NCI-H1417 treated with DMSO at 0.1 percent for 48 hours (cell line): ENCODE measurements at places on chromosomes 4 and X.

DNA sequence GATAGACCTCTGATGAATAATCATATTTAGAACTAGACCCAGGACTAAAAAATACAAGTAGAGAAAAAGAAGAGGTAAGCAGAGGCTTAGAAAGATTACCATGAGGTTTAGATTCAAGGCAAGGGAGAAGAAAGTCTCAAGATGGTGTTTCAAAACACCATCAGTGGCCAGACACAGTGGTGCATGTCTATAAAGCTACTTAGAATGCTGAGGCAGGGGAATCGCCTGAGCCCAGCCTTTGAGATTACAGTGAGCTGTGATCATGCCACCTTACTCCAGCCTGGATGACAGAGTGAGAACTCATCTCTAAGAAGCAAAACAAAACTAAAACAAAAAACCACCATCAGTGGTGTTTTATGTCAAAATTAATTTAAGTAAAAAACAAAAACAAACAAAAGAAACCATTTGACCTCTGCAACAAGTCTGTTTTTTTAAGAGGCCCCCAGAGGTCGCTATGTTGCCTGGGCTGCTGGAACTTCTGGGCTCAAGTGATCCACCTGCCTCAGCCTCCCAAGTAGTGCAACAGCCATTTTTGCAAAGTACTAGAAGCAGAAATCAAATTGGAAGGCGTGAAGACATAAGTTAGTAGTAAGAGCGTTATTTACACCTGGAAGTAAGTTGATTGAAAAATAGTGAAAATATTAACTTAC lies 784.3 kb downstream of the ADGRL3 start:
- DNase-seq = no peak

DNA sequence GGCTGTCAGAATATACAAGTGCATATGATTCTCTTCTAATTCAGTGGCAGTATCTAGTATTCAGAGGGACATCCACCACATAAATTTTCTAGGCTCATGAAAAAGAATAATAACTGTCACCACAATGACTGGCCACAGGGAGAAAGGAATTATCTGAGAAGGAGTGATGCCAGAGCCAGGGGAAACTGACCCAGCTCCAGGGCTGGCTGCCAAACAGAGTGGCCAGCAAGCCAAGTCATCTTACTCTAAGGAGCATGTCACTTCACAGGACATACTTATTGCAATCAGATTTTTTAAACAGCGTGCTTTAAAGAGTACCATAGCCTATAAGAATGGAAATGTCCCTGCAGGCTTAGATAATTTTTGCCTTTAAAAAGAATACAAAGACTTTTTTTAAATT lies 5.8 kb upstream of the SEPTIN11 start:
- DNase-seq = no peak

DNA sequence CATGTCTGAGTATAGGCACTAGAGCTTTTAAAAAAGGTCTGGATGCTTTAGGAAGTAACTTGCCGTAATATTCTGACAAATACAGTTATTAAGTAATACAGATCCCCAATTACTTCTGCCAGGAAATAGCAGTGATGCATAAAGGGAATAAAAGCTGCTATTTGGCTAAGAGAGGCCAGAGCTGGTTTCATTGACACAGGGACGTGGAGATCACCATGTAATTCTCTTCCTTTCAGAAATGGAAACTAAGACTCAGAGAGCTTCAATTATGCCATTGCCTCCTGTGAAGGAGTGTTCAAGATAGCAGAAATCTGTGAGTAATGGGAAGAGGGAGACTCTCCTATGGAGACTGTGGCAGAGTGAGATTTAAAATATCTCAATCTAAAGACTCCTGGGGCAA lies 238.1 kb downstream of the SLITRK2 start:
- no peak for DNase-seq

DNA sequence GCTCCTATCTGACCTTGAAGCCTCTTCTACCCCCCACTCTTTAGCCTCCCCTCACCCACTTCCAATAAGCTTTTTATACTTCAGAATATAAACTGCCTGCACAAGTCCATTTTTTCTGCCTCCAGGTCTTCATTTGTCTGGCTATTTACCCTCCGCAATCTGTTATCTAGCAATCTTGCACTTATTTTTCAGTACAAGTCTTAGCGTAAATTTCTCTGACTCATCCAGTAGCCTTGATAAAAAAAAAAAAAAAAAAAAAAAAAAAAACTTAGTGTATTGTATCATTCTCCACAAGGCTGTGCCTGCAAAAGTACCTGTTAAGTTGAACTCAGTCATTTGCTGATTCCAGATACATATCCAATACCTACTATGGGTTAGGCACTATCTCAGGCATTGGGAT lies 219.5 kb upstream of the DKK2 start:
- DNase-seq = no peak

- no peak for DNase-seq
Observed at GRCh38 chr4:143404555-143404954, 67.9 kb downstream of the GAB1 start.

DNA sequence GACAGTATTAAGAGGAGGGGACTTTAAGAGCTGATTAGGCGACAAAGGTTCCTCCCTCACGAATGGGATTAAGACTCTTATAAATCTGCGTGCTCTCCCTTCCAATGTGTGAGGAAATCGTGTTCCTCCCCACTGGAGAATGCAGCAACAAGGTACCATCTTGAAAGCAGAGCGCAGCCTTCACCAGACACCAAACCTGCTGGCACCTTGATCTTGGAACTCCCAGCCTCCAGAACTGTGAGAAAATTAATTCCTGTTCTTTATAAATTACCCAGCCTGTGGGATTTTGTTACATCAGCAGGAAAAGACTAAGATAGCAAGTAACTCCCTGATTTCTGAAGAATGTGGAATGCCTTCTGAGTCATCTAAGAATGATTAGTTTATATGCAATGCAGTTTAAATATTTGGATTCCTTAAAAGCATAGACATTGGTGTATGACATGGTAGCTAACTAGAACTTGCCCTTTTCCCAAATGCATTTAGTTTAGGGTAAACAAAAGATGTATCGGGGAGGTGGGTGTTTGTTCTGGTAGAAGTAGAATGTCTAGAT lies 86.1 kb downstream of the USP46 start:
- DNase-seq = no peak

DNA sequence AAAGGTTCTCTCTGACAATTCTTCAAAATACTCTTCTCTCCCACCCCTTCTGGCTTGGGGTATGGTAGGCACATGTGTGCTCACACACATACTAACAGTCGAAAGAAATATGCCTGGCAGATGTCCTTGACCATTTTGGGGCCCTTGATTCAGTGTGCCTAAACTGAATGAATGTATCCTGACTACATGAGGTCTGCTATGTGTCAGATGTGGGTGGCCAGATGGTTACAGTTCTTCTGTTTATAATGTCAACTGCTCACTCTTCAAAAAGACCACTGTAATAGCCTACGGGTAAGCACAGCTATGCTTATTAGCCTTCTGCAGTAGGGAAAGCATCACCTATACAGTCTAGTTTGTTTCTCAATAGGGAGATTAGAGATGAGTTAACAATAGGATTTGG lies 63.7 kb upstream of the VEGFC start:
- DNase-seq = no peak

DNA sequence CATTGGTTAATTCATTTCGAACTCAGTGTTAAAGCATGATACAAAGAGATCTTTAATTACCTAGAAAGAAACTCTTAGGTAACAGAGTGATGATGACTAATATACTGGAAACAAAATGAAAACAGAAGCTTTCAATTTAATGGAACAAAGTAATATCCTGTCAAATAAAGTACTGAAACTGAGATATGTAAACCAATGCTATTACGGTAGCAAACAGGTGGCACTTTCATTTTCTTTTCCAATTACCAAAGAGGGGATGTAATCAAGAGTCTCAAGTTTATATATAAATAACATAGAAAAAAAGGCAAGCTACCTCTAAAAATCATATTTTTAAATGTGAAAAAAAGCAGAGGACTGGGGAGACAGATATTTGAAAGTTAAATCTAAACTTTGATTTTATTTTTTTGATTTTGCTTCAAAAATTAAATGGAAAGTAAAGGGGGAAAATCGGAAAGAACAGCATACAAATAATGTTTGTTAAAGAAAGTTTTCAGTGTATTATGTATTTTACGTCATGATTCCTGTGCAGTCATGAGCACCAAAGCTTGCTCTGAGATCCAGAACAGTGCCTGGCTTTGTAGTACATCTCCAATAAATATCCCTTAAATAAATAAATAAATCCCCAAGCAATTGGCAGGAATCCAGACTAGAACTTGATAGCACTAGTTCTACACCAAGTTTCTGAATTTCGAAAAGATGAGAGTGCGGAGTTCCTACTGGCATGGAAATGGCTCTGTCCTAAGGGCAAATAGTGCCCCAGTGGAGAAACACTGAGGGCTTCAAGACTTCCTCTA lies 25.0 kb upstream of the RAPGEF2 start:
- no peak for DNase-seq

DNA sequence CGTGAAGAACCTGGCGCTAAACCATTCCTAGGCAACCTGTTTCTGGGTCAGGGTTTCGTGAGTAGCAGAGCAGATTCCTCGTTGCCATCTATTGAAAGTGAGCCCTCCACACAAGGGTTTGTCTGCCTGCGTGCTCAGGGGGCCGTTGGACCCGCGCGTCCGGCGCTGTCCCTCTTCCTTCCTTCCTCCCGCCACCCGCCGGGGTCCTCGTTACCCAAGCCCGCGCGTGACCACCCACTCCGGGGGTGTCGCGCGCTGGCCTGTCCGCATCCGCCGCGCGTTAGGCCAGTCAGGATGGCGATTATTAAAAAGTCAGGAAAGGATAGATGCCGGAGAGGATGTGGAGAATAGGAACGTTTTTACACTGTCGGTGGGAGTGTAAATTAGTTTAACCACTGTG lies 66.8 kb downstream of the LINC00632 start:
- DNase-seq = no peak

DNA sequence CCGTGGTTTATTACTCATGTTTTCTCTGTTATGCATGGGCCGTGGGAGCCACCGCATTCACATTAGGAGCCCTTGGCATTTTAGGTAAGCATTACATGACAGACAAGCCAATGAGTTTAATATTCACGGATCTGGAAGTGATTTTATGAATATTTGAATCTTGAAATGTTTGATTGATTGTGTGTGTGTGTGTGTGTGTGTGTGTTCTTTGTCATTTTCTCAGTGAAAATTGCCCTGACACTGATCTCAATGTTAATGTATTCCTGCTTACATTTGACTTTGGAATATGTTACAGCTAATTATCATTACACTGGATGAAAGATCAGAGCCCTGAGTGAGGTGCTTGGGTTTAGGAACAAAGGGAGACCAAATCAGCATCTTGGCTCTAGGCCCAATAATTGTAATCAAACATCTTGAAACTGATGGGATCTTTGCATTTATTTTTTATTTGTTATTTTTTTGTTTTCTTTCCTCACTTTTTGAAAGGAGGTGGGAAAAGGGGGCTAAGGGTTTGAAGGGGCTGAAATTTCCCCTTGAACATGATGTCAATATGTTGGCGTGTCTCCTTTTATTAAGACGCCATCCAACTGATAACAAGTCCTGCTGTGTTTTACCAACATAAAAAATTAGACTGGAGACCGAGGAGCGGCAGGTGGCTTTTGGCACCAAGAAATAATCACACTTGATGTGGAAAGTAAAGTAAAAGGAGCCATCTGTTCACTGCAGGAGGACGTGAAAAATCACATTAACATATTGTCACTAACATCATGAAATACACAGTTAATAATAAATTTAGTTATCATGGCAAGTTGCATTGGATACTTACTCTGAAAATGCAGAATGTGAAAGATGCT lies 5.2 kb upstream of the GK2 start:
- DNase-seq = peak; percentile 10

DNA sequence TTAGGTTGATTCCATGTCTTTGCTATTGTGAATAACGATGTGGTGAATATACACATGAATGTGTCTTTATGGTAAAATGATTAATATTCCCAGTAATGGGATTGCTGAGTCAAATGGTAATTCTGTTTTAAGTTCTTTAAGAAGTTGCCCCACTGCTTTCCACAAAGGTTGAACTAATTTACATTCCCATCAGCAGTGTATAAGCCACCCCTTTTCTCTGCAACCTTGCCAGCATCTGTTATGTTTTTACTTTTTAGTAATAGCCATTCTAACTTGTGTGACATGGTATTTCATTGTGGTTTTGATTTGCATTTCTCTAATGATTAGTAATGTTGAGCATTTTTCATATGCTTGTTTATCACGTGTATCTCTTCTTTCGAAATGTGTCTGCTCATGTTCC lies 503.3 kb downstream of the PCDH18 start:
- DNase-seq = no peak

GRCh38 chr4:6943012-6943884 lies 33.6 kb downstream of the TBC1D14 start:
- no peak for DNase-seq

GRCh38 chrX:150602743-150603142 lies 34.3 kb downstream of the MTM1 start:
- DNase-seq = no peak

DNA sequence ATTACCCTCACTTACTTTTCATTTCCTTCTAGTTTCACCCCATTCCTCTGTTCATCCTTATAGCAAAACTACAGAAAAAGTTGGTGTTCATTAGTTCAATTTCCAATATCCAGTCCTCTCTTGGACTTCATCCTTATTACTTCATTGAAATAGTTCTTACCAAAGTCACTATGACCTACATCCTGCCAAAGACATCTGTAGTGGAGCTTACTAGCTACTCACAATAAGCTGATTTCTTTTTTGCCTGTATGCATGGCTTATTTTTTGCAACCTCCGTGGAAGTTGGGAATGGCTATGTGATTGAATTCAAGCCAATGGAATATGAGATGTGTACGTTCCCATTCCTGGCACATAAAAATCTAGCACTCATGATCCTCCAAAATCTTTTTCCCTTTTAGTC lies 4.6 kb upstream of the CDKL2 start:
- DNase-seq = no peak

GRCh38 chr4:15765910-15766697 lies 12.0 kb upstream of the CD38 start:
- DNase-seq = no peak

- DNase-seq = no peak
Observed at GRCh38 chr4:173494013-173494970, 35.7 kb downstream of the HAND2 start.
